ENCODE measurements at places on chromosomes 13 and 19.
A peak's percentile ranks its signal among the peaks of the same experiment; 100 is the strongest.

- no peak for DNase-seq
Measured at GRCh38 chr19:48186541-48186991, 16.1 kb downstream of the ZSWIM9 start.

- no peak for DNase-seq
Measured at GRCh38 chr19:49605605-49606004, 14.6 kb downstream of the PRR12 start.

DNA sequence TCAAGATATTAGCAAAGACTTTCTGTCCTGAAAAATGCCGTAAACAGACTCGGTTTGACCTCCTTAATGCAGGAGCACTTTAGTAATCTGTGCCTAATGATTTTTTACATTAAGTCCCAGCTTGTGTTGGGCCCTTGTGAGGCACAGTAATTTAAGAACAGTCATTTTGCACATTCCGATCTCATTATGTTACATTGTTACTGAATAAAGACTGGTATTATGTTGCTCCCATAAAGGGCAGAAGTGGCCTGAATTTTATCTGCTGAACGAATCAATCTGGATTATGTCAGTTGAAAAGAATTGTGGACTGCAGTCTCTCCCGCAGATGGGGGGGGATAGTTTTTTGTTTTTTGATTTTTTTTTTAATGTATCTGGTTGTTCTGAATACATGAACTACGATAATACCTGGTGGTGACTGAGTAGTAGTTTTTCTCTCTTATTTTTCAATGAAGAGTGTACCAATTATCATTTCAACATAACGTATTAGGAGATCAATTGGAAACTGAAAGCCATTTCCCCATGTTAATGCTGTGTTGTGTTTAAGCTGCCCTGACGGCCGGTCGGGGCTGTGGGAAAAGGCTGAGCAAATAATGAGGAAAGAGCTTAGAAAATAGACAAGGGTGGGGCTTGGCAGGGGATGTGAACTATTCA, 290.2 kb downstream of the ZNF536 start:
- DNase-seq = no peak

DNA sequence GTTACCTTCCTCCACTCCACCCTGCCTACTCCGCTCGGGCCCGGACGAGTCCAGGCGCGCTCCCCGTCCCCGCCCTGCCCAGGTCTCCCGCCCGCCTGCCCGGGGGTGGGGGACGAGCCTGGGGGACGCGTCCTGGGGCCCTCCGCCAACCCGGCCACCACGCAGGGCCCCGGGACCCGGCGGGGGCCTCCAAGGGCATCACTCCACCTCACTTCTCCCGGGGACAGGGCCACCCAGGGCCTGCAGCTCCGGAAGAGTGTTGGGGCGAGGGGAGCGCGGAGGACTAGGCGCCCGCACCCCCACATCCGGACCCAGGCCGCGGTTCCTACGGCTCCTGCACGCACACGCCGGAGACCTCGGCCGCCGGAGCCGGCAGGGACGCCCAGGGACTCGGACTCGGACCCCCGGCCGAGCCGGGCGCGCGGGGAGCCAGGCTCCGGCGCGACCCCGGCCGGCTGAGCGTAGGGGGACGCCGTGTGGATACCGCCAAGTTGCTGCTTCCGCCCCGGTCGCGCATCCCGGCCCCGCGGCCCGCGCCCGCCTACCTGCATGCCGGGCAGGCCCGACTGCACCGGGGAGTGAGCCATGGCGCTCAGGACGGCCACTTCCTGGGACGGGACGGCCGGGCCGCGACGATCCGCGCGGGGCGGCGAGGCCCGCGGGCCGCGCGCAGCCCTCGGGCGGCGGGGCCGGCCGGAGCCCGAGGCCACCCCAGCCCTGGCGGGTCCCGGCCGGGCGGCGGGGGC, 534 bp downstream of the STK24 start:
- DNase-seq = no peak

DNA sequence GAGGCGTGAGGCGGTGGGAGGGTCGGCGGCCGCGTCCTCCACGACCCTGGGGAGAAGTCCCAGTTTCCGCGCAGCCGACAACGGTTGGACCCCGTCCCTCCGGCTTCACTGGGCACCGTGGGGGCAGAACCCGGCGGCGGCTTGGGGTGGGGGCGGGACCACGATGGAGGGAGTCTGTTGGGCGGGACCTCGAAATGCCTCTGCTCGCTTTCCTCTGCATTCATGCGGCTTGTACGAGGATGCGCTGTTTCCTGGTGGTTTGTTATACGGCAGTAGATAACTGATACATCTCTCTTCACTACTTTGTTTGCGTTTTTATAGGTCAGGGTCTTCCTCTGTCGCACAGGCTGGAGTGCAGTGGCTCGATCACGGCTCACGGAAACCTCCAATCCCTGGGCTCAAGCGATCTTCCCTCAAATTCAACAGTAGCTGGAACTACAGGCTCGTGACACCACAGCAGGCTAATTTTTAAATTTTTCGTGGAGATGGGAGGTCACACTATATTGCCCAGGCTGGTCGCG, 24.6 kb upstream of the ZNF846 start:
- peak; percentile 10 for DNase-seq

- DNase-seq = no peak
Measured at GRCh38 chr13:31053091-31053490, 108.6 kb downstream of the HSPH1 start.

DNA sequence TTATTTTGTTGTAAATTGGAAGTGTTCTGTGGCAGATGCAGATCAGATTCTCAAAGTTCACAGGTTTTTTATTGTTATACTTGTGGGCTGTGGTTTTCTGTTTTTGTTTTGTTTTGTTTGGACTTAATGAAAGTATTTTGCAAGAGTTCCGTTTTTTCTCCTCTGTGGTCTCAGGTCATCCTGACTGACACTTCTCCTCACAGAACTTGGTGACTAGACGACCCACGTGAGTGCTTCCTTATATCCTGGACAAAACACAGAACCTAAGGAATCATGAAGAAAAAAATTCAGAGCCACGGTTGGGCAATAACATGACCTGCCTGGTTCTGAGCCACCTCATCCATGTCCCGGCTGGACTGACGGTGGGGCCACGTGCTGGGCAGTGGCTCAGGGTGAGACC, 2.5 kb upstream of the RFPL4AL1 start:
- no peak for DNase-seq

DNA sequence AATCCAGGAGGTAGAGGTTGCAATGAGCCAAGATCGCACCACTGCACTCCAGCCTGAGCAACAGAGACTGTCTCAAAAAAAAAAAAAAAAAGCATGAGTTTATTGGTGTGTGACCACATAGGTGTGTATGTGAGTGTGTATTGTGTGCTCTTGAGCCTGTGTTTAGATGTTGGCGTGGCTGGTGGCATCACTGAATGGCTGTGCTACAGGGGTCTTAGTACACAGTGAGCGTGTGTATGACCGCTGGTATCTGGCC, 2.5 kb downstream of the SLC1A5 start:
- no peak for DNase-seq

GRCh38 chr13:104327211-104327610, 1261.0 kb upstream of the SLC10A2 start:
- DNase-seq = no peak

GRCh38 chr13:79593641-79594275, 112.8 kb downstream of the NDFIP2 start:
- no peak for DNase-seq

DNA sequence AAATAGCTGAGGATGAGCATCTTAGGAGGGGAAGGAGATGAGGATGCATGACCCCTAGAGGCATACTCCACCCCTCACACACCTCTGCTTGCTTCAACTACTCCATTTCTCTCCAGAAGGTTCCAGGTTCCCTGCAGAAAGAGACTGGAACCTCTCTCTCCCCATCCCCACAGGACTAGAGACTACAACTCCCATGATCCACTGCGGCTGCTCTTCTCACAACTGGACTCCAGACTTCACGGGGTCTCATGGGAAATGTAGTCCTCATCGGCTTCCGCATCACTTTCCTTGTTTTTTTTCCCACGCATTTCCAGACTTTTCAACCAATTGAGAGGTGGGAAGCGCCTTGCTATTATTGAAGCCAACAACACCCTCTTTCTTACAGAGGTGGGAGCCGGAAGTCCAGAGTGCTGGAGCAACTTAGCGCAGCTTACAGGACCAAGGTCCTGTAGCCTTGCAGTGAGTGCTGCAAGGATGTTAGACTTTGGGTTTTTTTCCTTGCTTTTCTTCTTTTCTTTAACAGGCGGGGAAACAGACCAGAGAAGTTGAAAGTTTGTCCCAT, 13.9 kb upstream of the CACNG6 start:
- peak; percentile 70 for DNase-seq

DNA sequence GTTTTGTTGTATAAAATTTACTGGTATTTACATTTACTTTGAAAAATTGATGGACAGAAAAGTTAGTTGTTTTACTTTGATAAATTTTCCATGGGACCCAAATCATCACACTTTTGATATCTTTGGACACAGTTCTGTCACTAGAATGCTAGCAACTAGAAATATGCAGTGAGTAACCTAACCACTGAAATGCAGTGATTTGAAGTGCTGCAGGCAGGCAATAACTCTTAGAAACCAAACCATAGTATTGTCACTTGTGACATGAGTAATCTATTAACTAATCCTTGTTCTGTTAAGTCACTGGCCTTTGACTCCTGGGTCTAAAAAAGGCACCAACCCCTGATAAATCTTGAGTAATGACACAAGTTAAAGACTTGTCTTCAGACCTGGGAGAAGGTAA, 620.0 kb upstream of the ATXN8OS start:
- DNase-seq = no peak

DNA sequence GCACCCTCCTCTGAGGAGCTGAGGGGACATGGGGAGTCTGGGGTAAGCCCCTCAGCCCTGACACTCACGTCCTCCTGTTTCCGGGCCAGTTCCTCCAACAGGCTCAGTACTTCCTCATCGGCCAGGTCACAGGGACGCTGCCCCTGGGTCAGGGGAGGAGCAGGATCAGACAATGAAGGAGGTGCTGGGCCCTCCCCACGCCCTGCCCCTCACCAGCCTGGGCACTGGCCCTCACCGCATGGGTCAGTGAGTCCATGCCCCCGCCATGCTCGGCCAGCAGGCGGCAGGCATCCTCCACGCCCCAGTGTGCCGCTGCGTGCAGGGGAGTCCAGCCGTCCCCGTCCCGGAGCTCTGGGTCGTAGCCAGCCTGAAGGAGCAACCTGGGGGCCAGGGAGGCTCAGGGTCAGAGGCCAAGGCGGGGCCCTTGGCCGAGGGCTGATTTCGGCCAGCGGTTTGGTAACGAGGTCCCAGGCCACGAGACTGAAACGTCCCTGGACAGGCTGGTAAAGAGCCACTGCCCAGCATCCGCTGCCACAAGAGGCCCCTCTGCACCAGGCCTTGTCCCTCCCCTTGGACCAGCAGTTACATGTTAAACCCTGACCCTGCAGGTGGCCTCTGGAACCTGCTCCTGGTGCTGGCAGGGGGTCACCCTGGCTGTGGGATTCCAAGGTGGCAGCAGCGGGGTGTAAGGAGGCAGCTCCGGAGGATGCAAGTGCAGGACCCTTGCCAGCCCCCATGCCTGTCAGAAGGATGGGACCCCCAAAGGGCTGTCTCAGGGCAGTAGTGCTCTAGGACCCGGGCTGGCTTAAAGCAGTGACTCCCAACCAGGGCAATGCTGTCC, 18.5 kb downstream of the PPP1R12C start:
- DNase-seq = no peak

DNA sequence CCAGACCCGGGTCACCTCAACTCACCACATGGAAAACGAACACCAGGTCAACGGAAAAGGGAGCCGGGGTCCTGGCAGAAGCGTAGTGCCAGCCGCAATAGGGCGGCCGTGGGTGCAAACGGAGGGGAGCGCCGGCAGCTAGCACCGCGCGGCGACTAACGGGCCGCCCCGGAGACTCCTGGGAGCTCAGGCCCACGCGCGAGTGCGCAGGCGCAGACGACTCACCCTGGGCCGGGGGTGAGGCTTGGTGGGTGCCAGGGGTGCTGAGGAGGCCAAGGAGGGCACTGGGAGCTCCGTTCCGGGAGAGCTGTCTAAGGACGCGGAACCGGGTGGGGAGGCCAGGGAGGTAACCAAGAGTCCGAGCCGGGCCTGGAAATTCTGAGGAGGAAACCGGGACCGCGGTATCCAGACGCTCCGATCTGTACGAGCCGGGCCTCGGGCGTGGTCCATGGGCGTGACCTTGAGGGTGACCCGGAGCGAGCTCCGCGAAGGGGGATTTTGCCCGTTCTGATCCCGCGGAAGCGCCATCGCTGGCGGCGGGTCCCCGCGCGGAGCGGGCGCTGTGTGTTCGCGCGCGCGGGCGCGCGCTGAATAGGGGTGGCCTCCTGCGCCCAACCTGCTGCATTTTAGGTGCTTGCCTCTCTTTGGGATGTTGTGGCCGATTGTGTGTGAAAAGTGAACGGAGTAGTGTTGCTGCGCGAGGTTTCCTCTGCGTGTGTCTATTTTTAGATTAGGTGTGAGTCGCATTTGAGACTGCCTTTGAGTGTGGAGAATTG, at the start of gene ZNF382:
Gene ZNF382, plus strand, starts transcription at position 213 of the 776 bp plus-strand sequence. CDS start 4,602 bp downstream, outside the sequence.
- DNase-seq = peak; percentile 40

DNA sequence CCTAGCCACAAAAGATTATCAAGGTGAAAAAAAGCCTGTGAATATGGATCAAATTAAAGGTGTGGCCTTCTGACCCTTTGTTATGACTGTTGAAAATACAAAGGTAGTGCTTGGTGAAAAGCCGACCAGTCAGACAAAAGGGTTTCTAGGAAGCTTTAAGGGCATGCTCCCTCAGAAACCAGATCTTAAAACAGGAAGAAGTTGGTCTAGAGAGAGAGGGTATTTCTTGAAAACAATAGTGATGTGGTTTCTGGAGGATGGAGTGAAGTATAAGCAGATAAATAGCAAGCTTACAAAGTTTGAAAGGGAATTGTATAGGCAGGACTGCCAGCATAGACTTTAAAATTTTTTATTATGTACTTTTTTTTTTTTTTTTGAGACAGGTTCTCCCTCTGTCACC, 5.0 kb upstream of the EID2 start:
- no peak for DNase-seq
